ENCODE measurements at places on chromosomes 6 and 20.

DNA sequence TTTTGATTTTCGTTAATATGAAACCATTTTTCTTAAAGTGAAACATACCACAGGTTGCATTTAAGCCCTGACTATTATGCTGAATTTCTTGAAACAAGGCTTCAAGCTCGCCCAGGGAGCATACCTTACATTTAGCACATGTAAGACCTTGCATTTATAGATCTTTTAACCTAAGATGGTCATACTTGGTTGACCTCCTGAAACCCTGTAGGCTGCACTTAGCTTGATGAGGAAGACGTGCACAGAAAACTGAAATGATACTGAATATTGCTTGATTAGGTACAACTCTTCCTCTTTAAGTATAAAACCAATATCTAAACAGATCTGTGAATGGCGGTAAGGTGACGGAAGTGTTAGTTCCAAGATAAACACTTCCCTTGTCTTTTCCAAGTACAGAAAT lies 82.2 kb downstream of the CTNNBL1 start:
- no peak for DNase-seq

- DNase-seq = no peak
Observed at GRCh38 chr20:14343491-14344065, 6.2 kb upstream of the FLRT3 start.

GRCh38 chr20:52840041-52840440 lies 132.1 kb upstream of the TSHZ2 start:
- DNase-seq = no peak

DNA sequence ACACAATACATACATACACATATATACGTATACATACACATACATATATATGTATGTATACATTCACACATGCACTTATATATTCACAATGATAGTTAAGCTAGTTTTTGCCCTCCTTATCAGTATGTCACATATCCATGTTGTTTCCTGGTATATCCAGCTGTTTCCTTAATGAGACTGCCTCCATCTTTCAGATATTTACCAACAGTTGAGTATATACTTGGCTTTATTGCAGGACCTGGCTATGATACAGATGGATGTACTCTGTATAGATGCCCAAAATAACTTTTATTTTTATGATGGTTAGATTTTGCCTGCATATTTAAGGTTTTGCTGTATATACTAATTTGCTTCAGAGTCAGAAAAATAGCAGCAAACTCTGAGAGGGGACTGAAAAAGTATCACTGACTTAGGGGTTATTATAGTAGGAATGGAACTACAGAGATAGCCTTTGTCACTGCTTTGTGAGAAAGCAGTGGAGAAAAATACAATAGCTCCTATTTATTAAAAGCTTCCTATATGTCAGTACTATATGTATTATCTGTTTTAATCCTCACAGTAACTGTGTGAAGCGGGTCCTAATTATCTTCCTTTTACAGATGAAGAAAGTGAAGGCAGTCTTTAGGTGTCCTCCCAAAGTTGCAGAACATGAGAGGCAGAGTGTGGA lies 35.5 kb downstream of the CARMIL1 start:
- DNase-seq = no peak

DNA sequence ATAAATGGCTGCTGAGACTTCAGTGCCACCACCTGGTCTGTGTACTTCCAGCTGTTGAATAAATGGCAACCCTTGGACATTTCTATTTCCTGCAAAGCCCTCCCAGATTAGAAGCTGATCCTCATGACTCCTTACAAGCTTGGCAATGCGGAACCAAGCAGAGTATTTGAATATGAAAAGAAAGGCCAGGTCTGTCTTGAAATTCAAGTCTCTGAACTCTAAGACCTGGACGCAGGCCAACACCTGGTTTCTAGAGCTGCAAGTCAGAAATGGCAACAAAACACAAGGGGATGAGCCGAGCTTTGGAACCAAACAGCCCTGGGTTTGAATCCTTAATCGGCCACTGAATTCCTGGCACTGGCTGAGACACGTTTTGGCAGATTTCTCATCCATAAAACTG lies 353.4 kb downstream of the PTPRT start:
- DNase-seq = no peak

DNA sequence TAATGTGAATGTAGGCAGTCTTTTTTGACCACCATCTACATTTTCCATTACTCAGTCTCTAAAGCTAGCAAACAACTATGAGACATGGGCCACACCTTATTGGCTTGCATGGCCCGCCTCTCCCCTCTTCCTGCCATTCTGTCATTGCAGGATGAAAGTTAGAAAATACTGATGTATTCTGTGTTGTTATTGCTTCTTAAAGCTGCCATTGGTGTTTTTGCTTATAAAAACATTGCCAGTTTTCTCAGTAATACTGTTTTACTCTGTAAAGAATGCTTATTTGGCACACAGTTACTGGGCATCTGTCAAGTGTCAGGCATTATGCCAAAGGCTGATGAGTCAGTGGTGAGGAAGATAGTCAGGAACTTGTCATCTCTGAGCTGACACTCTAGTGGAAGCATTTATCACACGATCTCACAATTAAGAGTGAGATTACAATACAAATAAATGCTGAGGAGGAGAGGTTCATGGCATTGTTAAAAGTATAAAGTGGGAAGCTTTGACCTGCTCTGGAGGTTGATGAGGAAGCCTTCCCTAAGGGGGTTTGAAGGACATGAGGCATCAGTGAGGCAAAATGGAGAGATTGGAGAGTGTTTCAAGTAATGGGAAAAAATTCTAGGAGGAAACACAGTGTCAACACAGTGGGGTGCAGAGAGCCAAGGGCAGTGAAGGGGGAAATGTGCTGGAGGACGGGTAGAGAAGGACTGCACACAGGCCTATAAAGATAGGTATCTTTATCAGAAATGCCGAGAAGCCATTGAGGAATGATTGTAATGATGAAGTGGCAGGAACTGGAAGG lies 14.7 kb downstream of the KLHL32 start:
- DNase-seq = peak; percentile 85

GRCh38 chr6:158030380-158031300 lies 49.0 kb downstream of the SYNJ2 start:
- DNase-seq = no peak

GRCh38 chr6:48113130-48113529 lies 2.1 kb upstream of the PTCHD4 start:
- no peak for DNase-seq

DNA sequence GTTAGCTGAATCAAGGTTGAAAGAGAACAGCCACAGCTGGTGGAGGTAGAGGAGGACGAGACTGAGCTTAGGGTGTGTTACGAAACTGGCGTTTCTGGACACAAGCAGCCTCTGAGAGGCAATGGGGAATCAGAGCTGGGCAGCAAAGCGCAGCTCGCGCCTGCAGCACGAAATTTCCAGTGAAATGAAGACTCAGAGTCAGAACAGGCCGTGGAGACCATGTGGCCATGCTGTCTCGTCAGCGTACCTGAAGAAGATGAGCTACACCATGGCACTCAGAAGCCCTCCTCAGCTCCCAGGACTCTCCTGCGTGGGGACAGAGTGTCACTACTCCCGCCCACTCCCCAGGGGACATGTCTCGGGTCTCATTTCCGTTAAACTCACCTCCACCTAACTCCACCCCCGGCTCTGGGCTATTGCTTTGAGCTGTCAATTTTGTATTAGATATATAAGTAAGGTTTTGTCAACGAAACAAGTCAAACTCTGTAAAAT lies 256.9 kb downstream of the ERMARD start:
- DNase-seq = no peak

- peak; percentile 11 for DNase-seq
Observed at GRCh38 chr6:41682497-41683272, 44.4 kb downstream of the MDFI start.

Data from A673 (cell line).